ENCODE measurements at places on chromosomes 12 and 14.

GRCh38 chr14:40009771-40010170, 577.5 kb upstream of the FBXO33 start:
- no peak for DNase-seq

- no peak for DNase-seq
Observed at GRCh38 chr12:125283521-125283920, 218.3 kb downstream of the AACS start.

- no peak for DNase-seq
Observed at GRCh38 chr14:55814873-55815272, 234.9 kb downstream of the KTN1 start.

- DNase-seq = no peak
Observed at GRCh38 chr14:102071283-102071998, 15.4 kb downstream of the HSP90AA1 start.

DNA sequence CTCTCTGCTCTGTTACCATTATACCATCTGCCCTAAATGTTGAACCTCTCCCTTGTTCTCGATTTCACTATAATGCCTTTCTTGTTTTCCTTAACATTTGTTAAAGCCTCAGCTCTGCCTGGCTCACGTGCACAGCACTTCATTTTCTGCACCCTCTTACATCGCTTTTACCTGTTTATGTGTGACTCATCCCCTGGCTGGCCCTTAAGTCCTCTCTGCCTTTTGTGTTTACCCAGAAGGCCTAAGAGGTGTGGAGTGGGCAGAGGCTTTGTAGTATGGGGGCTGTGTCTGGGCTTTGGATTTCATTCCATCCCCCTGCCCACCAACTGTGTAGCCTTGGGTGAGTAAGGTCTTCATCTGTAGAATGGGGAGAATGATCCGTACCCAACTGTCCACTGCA, 36.5 kb downstream of the UBE3B start:
- DNase-seq = no peak
